ENCODE measurements at places on chromosomes 6 and 20. TPM values are rescaled to one million over a fixed set of nuclear protein-coding genes. Genes with fewer than 3 reads are reported as not detected.

GRCh38 chr6:142372348-142372747 is 70.5 kb downstream of the ADGRG6 start:
- H3K27ac ChIP-seq: no peak overlapping the region
- H3K4me1 ChIP-seq: peaks cover 23% of the 10 kb centered on the region
- no peak overlapping the region for H3K4me3 ChIP-seq

- H3K36me3 ChIP-seq: no peaks in the 10 kb centered on the region
- H3K27me3 ChIP-seq: peaks cover 15% of the 10 kb centered on the region
- H3K4me3 ChIP-seq: no peak overlapping the region
- peaks cover 7% of the 10 kb centered on the region for H3K4me1 ChIP-seq
- no peak overlapping the region for H3K27ac ChIP-seq
These were observed 22.7 kb upstream of the MOCS1 start for GRCh38 chr6:39956936-39957335.

DNA sequence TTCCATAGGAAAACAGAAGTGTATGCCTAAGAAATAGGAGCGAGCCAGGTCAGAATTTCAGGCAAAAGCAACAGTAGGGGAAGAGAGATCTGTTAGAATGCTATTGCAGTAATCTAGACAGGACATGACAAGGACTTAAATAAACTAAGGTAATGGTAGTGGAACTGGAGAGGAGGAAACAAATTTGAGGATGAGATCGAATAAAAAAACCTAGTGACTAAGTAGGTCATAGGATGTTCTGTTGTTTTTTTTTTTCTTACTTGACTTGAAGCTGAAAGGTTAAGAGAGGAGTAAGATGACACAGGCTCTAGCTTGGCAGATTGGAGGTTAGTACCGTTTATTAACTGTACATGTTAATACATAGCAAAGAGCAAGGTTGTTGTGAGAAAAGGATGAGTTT is 28.6 kb downstream of the ORC3 start:
- H3K4me1 ChIP-seq: no peaks in the 10 kb centered on the region
- no peak overlapping the region for H3K27ac ChIP-seq
- DNase-seq: no peak

DNA sequence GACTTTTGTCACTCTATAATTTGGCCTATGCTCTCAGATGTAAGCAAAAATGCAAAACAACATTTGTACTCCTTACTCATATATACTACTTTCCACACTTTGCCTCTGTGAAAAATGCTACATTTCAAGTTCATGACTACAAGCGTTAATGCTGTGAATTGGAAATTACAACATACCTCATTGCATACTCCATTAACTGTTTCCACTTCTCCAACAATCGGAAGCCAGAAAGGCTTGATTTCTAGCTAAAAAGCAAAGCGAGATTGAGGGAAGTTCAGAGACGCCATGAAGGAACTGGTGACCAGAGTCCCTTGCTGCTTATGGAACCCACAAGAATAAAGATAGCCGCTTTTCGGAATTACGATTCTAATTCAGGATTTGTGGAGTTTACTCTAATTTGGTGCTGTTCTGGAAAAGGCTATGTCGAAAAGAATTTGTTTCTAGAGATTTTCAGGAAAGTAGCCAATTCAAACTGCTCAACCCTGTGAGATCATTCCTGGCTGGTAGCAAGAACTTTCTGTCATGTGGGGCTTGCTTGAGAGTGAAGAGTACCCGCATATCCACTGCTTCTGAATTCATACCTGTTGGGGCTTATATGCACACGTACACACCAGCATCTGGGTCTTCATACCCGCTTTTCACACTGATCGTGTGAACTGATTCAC is 98.0 kb upstream of the CITED2 start:
- H3K4me3 ChIP-seq: no peak overlapping the region
- H3K36me3 ChIP-seq: no peaks in the 10 kb centered on the region
- peaks cover 19% of the 10 kb centered on the region for H3K4me1 ChIP-seq
- H3K27me3 ChIP-seq: no peaks in the 10 kb centered on the region
- DNase-seq: peak; percentile 27

DNA sequence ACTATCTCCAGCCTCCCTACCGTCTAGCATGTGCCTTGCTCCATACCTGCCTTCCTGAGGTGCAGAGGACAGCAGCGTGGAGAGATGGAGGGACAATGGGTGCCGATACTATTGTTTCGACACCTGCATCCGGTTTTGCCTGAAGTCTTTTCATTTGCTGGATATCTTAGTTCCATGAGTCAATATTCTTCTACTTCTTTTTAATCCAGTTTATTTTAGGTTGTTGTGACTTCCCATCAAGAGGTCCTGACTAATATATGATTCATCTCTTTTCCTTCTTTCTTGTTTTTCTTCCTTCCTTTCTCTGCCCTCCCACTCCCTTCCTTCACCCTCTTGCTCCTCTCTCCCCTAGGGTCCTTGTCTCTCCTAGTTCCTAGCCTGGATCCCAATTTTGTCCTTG is 91.4 kb downstream of the CDH26 start:
- no peaks in the 10 kb centered on the region for H3K27me3 ChIP-seq
- H3K27ac ChIP-seq: no peak overlapping the region
- H3K36me3 ChIP-seq: no peaks in the 10 kb centered on the region
- DNase-seq: no peak
- no peak overlapping the region for H3K4me3 ChIP-seq
- H3K4me1 ChIP-seq: no peaks in the 10 kb centered on the region

- no peak for DNase-seq
- H3K27ac ChIP-seq: no peak overlapping the region
- H3K4me3 ChIP-seq: no peak overlapping the region
- no peaks in the 10 kb centered on the region for H3K27me3 ChIP-seq
- no peaks in the 10 kb centered on the region for H3K4me1 ChIP-seq
- H3K36me3 ChIP-seq: no peaks in the 10 kb centered on the region
These were observed 104.4 kb upstream of the SALL4 start for GRCh38 chr20:51906679-51907078.

GRCh38 chr6:1904466-1904799 is 294.7 kb downstream of the FOXC1 start:
- H3K27me3 ChIP-seq: no peaks in the 10 kb centered on the region
- H3K36me3 ChIP-seq: no peaks in the 10 kb centered on the region
- no peak overlapping the region for H3K27ac ChIP-seq
- H3K4me1 ChIP-seq: no peaks in the 10 kb centered on the region

GRCh38 chr6:88374553-88374952 is 208.4 kb upstream of the CNR1 start:
- no peaks in the 10 kb centered on the region for H3K36me3 ChIP-seq
- no peak overlapping the region for H3K4me3 ChIP-seq
- peaks cover 34% of the 10 kb centered on the region for H3K27me3 ChIP-seq

DNA sequence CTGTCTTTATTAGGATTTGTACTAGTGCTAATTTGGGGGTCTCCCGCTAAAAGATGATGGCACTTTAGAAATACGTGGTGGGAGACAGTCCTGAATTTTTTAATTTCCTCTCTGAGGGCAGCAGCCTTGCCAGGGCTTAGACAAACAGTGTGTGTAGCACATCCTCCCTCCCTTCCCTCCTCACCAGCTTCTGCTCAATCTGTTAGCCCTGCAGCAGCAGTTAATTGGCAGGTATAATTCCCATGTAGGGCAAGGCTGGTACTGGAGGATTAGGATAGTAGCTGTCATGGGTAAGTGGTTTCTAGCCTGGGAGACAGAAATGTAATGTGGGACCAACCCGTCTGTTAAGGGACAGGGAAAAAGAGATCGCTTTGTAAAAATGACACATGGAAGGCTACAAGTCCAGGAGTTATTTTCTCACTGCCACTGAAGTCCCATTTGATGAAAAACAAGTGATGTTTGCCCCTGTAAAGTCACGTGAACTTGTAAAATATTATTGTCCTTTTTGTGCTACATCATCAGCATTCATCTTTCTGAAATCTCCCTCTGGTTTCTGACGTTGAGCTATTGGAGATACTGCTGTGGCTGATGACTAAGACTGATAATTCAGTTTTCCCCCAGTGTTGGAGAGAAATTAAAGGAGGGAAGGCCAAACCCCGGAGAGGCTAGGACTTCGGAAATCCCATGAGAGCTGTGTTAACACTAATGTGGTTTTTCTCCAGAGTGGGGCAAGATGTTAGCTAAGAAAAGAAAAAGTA is 40.6 kb downstream of the CTNNBL1 start:
- H3K27ac ChIP-seq: peak overlapping the region; percentile 73
- no peaks in the 10 kb centered on the region for H3K27me3 ChIP-seq
- peak overlapping the region; percentile 36 for H3K4me3 ChIP-seq

DNA sequence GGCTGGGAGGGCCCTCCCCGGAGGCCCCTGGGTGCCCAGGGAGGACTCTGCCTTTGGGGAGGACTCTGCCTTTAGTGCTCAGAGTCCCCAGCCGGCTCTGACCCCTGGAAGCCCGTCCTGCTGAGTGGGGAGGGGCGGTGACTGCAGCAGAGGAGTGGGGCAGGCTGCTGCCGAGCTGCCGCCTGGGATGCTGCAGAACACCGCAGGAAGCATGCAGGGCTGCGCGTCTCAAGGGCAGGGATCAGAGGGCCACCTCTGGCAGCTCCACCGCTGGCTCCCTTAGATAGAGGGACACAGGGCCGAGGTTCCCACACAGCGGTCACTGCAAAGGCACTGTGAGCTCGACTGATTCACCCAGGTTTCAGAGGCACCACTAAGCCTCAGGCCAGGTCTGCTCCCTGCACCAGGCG is 82.2 kb upstream of the GATA5 start:
- DNase-seq: no peak
- no peaks in the 10 kb centered on the region for H3K4me1 ChIP-seq
- no peak overlapping the region for H3K27ac ChIP-seq
- H3K36me3 ChIP-seq: no peaks in the 10 kb centered on the region
- no peak overlapping the region for H3K4me3 ChIP-seq
- H3K27me3 ChIP-seq: peaks cover 68% of the 10 kb centered on the region

DNA sequence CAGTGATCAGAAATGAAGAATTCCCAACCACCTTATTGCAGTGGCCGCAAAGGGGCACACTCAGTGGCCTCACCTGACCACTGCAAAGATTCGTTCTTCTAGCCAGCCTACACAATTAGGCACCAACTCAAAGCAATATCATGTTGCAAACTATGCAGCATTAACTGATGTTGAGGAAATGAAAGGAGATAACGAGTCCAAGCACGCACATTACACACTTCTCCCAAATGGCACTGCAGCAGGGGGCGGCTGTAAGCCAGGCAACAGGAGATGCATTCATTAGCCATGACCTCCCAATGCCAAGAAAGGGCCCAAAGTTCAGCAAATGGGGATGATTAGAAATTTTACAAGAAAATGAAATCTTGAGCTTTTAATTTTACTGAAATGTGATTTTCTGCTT is 39.3 kb downstream of the ATXN1 start:
- H3K4me1 ChIP-seq: peaks cover 46% of the 10 kb centered on the region
- no peaks in the 10 kb centered on the region for H3K27me3 ChIP-seq
- no peak overlapping the region for H3K4me3 ChIP-seq
- no peak for DNase-seq
- no peak overlapping the region for H3K27ac ChIP-seq

DNA sequence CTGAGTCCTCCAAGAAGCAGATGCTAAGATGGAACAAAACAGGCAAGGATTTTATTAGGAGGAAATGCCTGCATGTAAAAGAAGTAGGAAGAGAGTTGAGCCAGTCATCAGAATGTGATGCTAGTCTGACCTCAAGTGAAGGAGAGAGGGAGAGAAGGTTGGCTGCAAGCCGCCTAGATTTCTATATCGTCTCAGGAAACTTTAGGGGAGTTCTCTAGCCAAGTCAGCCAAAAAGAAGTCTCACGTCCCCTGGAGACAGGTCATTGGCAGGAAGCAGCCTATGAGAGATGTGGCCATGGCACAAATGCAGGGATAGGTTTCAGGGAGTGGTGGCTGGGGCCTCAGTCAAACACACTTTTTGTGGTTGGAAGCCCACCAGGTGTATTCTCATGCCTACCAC is 378.0 kb downstream of the CD109 start:
- DNase-seq: peak; percentile 76
- no peak overlapping the region for H3K4me3 ChIP-seq
- peak overlapping the region; percentile 75 for H3K27ac ChIP-seq
- H3K4me1 ChIP-seq: peaks cover 31% of the 10 kb centered on the region

DNA sequence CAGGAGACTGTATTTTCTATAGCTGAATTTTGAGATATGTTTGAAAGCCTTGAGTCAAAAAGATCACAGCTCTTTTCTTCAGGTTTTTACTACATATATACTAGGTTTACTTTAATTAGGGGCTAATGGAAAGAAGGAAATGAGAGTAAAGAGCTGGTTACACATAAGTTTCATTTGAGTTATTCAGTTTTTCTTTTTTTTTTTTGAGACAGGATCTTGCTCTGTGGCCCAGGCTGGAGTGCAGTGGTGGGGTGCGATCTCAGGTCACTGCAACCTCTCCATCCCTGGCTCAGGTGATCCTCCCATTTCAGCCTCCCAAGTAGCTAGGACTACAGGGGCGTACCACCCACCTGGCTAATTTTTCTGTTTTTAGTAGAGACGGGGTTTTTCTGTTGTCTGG is 4.8 kb downstream of the ARFGEF2 start:
- H3K36me3 ChIP-seq: no peaks in the 10 kb centered on the region
- H3K4me3 ChIP-seq: no peak overlapping the region
- DNase-seq: no peak
- H3K27ac ChIP-seq: no peak overlapping the region

The EGFL8 gene
- total RNA-seq: 0.36 TPM

The RALGAPB gene
- total RNA-seq: 42.7 TPM

The RARS2 gene
- total RNA-seq: 50.7 TPM

The SNAP25 gene
- 1.8 TPM for total RNA-seq

The STAU1 gene
- total RNA-seq: 64.8 TPM

The FOXF2 gene
- 1.1 TPM for total RNA-seq

All from osteoblast (primary cell).